ENCODE measurements at places on chromosomes 4 and X. TPM values are rescaled to one million over a fixed set of nuclear protein-coding genes. Genes with fewer than 3 reads are reported as not detected.
A peak's percentile ranks its signal among the peaks of the same experiment; 100 is the strongest.

Gene UGT2B28
- not detected for polyA plus RNA-seq

Gene MAGED4B
- 9.0 TPM for polyA plus RNA-seq

GRCh38 chrX:131649741-131650140, 105.9 kb downstream of the OR13H1 start:
- H3K27me3 ChIP-seq = no peaks in the 10 kb centered on the region
- no peak overlapping the region for H3K27ac ChIP-seq
- no peak for DNase-seq
- H3K4me3 ChIP-seq = no peak overlapping the region

- H3K27me3 ChIP-seq = no peaks in the 10 kb centered on the region
- peaks cover 15% of the 10 kb centered on the region for H3K4me1 ChIP-seq
These were observed 35.1 kb downstream of the RBM47 start for GRCh38 chr4:40594261-40595178.

DNA sequence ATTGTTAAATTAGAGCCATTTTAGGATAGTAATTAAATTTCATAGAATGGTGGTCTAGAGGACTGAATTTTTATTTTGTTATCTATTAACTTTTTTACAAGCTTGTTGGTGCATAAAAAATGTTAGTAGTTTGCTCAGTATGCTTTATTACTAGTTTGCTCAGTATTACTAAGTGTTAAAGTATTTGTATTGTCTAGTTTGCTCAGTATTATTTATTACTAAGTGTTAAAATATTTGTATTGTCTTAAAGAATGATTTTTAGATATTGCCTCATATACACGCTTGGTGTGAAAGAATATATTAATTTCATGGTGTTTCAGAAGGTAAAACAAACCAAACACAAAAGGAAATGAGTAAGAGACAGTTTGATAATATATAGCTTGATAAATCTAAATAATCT, 268.4 kb upstream of the MAGEB18 start:
- H3K27me3 ChIP-seq = no peaks in the 10 kb centered on the region
- no peaks in the 10 kb centered on the region for H3K36me3 ChIP-seq
- DNase-seq = no peak
- no peaks in the 10 kb centered on the region for H3K4me1 ChIP-seq

- no peaks in the 10 kb centered on the region for H3K4me1 ChIP-seq
- no peaks in the 10 kb centered on the region for H3K36me3 ChIP-seq
- H3K4me3 ChIP-seq = no peak overlapping the region
- no peak overlapping the region for H3K27ac ChIP-seq
These were observed 51.3 kb upstream of the MAP3K15 start for GRCh38 chrX:19566359-19567222.

DNA sequence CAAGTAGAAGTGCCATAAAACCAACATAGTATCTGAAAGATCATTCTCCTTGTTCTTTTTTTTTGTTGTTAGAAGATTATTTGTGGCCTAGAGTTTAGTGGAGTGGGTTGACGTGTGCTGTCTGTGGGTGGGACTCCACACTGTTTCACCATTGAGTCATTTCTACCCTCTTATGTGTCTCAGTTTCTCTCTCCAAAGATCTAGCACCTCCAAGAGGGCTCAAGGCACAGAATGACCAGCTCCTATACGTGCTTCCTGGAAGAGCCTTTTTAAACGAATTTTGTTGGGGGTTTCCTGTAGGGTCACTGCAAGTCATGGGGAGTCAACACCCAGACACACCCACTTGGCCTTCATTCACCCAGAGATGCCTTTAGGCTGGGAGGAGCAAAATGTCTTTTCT, 150.1 kb downstream of the KLF8 start:
- no peaks in the 10 kb centered on the region for H3K36me3 ChIP-seq
- no peaks in the 10 kb centered on the region for H3K27me3 ChIP-seq
- no peak for DNase-seq
- H3K4me3 ChIP-seq = no peak overlapping the region

GRCh38 chr4:10589799-10590198, 94.8 kb downstream of the CLNK start:
- no peak for DNase-seq
- no peak overlapping the region for H3K4me3 ChIP-seq
- no peaks in the 10 kb centered on the region for H3K36me3 ChIP-seq
- H3K27me3 ChIP-seq = no peaks in the 10 kb centered on the region

- no peak overlapping the region for H3K4me3 ChIP-seq
- H3K36me3 ChIP-seq = no peaks in the 10 kb centered on the region
- no peaks in the 10 kb centered on the region for H3K27me3 ChIP-seq
- H3K4me1 ChIP-seq = peaks cover 14% of the 10 kb centered on the region
- no peak overlapping the region for H3K27ac ChIP-seq
These were observed 67.9 kb upstream of the SLC4A4 start for GRCh38 chr4:71270901-71271300.

Gene PRSS12
- polyA plus RNA-seq = 0.03 TPM

- H3K36me3 ChIP-seq = peaks cover 19% of the 10 kb centered on the region
- no peak overlapping the region for H3K4me3 ChIP-seq
- H3K27me3 ChIP-seq = no peaks in the 10 kb centered on the region
- H3K4me1 ChIP-seq = peaks cover 11% of the 10 kb centered on the region
These were observed 76.1 kb upstream of the FHDC1 start for GRCh38 chr4:152860046-152860445.

- H3K27ac ChIP-seq = no peak overlapping the region
- DNase-seq = no peak
- H3K36me3 ChIP-seq = no peaks in the 10 kb centered on the region
- no peaks in the 10 kb centered on the region for H3K4me1 ChIP-seq
These were observed 42.0 kb downstream of the SLC4A4 start for GRCh38 chr4:71380788-71381187.

- DNase-seq = no peak
- no peak overlapping the region for H3K4me3 ChIP-seq
- H3K27ac ChIP-seq = no peak overlapping the region
- no peaks in the 10 kb centered on the region for H3K4me1 ChIP-seq
These were observed 450.0 kb downstream of the PDGFC start for GRCh38 chr4:156521631-156522030.

Gene MAP9
- polyA plus RNA-seq = 3.3 TPM

DNA sequence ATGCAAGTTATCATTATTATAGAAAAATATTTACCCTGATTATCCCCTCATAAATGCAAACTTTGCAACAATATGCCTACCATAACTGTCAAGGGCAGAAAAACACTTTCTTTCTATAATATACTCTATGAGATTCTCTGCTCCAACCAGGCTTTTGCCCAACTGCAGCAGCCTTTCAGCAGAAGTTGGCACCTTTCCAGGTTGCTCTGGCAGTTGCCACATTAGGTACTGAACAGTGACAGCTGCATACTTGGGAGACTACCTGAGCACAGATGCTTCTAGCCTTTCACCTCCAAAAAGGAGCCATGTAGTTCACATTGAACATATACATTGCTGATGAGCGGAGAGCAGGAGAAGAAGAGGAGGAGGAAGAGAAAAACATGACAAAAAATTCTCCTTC, 69.5 kb upstream of the BRWD3 start:
- no peaks in the 10 kb centered on the region for H3K36me3 ChIP-seq
- no peak overlapping the region for H3K4me3 ChIP-seq
- DNase-seq = no peak
- H3K27me3 ChIP-seq = no peaks in the 10 kb centered on the region

- no peak for DNase-seq
- no peaks in the 10 kb centered on the region for H3K36me3 ChIP-seq
- H3K27me3 ChIP-seq = no peaks in the 10 kb centered on the region
- no peaks in the 10 kb centered on the region for H3K4me1 ChIP-seq
- no peak overlapping the region for H3K4me3 ChIP-seq
These were observed 114.6 kb upstream of the ADGRL3 start for GRCh38 chr4:61085534-61085933.

Gene MTMR8
- 0.22 TPM for polyA plus RNA-seq

GRCh38 chr4:123327846-123328429, 68.7 kb upstream of the SPRY1 start:
- H3K36me3 ChIP-seq = no peaks in the 10 kb centered on the region
- H3K4me3 ChIP-seq = no peak overlapping the region
- H3K27ac ChIP-seq = no peak overlapping the region

DNA sequence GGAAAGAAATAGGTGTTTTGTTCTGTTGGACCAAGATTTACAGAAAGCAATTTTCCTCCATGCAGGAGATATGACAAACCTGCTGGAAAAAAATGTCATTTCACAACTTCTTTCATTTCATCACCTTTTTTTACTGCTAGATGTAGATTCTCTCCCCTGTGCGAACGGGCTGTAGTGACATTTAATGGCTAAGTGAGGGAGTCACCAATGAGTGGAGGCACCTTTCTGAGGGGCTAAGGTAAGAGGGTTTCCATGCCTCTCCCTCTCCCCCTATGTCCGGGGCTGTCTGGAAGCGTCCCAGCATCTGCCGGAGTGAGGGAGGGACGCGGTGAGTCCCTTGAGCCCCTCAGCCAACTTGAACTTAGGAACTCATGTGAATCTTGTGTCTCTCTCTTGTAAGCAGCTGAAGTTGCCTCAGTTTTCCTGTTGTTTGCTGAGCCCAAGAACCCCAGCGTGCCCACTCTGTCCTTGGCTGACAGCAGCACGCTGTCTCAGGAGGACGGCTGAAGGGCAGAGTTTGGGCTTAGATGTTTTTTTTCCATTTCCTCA, 42.3 kb downstream of the DCTD start:
- H3K4me3 ChIP-seq = no peak overlapping the region
- H3K36me3 ChIP-seq = no peaks in the 10 kb centered on the region
- peak; percentile 47 for DNase-seq
- H3K27ac ChIP-seq = no peak overlapping the region

GRCh38 chr4:38566806-38567398, 97.1 kb upstream of the KLF3 start:
- H3K4me3 ChIP-seq = no peak overlapping the region
- H3K27ac ChIP-seq = no peak overlapping the region
- no peak for DNase-seq
- H3K4me1 ChIP-seq = no peaks in the 10 kb centered on the region
- no peaks in the 10 kb centered on the region for H3K27me3 ChIP-seq

DNA sequence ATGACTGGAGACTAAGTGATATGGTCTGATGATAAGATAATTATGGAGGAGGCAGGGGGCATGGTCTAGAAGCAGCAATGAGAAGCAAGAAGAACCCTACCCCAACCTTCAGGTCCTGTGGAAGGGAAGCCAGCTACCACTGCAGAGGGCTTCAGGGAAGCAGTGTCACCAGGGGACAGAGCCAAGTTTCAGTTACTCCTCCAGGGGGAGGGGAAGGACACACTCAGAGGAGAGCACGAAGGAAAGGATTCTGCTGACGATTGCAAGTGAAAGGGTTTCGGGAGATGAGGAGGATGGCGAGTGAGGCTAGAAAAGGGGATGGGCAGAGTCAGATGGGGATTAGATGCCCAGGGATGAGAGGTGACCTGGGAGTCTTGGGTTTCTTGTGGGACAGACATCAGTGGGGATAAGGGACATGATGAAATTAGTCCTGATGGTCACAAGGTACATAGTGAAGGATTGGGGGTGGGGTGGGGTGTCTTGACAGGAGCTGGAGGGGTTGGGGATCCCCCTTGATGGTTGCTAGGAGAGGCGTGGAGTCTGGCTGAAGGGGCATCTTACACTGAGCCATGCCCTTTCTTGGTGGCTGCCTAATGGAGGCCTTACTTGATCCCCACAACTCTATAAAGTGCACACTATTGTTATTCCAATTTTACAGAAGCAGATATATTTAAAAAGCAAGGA, 45.4 kb downstream of the TIGD4 start:
- no peak overlapping the region for H3K4me3 ChIP-seq
- no peaks in the 10 kb centered on the region for H3K27me3 ChIP-seq
- H3K4me1 ChIP-seq = no peaks in the 10 kb centered on the region
- H3K27ac ChIP-seq = no peak overlapping the region
- DNase-seq = no peak

Gene DDIT4L
- polyA plus RNA-seq = 0.21 TPM

DNA sequence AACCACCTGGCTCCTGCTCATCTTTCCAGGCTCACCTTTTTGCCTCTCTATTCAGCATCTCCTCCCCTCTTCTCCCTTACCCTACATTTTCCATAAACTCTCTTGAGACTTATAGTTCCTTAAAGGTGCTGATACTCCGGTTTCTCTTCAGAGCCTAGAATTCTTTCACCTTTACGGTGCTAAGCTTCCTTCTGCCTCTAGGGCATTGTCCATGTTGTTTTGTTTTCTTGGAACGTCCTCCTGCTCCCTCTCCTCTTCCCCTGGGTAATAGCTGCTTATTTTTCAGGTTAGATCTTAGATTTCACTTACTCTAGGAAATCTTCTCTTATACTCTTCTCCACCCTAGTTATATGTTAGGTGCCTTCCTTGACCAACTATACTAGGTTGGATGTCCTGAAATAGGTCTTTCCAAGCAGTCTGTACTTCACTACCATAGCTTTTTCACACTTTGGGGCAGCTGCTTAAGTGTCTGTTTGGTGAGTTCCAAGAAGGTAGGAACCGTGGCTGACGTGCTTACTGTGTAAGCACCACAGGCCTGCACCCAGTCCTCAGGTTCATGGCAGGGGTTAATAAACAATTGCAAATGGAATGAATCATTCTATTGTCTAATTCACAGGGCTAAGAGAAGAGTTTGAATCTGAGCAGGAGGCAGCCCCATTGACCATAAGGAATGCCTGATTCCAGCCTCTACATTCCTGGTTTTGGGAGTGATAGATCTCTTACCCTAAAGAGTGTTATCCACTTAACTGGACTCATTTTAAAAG, 227.5 kb downstream of the MGST2 start:
- no peak for DNase-seq
- no peak overlapping the region for H3K4me3 ChIP-seq
- no peaks in the 10 kb centered on the region for H3K27me3 ChIP-seq
- no peak overlapping the region for H3K27ac ChIP-seq
- H3K4me1 ChIP-seq = no peaks in the 10 kb centered on the region

Gene CDX4
- polyA plus RNA-seq = not detected

DNA sequence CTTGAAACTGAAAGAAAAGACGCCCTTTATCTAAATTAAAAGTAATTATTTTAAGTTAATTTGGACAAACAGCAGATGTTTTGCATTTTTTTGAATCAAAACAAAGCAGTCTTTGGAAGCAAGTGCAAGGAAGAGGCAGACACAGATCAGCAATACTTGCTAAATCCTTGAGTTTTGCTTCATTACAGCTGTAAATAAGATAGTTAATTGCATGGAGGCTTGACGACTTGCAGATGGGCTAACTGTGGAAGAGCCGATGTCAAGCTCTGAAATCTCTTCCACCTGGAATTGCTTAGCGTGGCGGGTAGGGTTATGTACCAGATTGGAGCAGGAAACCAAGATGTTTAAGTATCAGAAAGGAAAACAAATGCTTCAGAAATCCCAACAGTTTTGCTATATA, 148.8 kb downstream of the POLA1 start:
- no peak for DNase-seq
- no peak overlapping the region for H3K4me3 ChIP-seq
- no peaks in the 10 kb centered on the region for H3K4me1 ChIP-seq

DNA sequence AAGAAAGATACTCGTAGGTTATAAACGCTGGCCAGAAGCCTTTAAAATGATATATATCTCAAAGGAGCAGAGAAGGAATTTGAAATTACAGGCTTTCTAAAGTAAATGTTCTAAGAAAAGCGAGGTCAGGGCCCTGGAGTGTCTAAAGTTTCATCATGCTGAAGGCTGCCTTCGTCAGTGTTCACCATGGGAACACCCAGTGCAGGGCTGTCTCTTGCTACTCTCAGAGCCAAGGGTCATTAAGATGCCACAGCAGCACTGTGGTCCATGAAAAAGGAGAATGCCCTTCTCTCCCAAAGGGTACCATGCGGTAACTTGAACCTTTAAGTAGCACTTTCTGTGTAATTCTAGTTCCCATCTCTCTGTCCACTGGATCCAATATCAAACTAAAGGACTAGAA, 174.5 kb upstream of the NWD2 start:
- H3K36me3 ChIP-seq = no peaks in the 10 kb centered on the region
- no peak for DNase-seq
- H3K27me3 ChIP-seq = no peaks in the 10 kb centered on the region
- no peak overlapping the region for H3K27ac ChIP-seq

GRCh38 chr4:125728568-125728967, 413.8 kb downstream of the FAT4 start:
- no peaks in the 10 kb centered on the region for H3K4me1 ChIP-seq
- no peak overlapping the region for H3K4me3 ChIP-seq
- H3K27ac ChIP-seq = no peak overlapping the region
- no peaks in the 10 kb centered on the region for H3K27me3 ChIP-seq
- H3K36me3 ChIP-seq = no peaks in the 10 kb centered on the region

All from spleen (tissue), 13 donors.